ENCODE measurements at places on chromosomes 6 and 20. TPM values are rescaled to one million over a fixed set of nuclear protein-coding genes. Genes with fewer than 3 reads are reported as not detected.

Gene HMGCLL1
- total RNA-seq: 1.6 TPM

Gene XRN2
- 70.8 TPM for total RNA-seq

- DNase-seq: no peak
Observed at GRCh38 chr6:37451441-37452193, 18.6 kb downstream of the CMTR1 start.

DNA sequence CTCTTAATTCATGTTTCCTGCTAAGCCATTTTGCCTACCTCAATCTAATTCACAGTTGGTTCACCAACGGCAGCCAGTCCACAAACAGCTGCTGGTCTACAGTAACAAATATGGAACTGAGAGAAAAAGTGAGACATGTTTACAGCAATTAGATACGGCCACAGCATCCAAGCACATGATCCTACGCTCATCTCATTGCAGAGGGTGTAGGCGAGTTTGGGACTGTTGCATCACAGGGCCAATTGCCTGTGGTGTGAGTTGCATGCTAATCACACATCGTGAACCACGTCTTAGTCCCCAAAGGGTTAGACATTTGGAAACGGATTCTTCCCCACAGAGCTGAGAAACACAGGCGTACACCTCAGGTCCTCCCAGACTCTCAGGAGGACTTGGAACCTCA, 166.9 kb downstream of the EYA2 start:
- DNase-seq: no peak

GRCh38 chr6:27187231-27188060, 60.1 kb upstream of the PRSS16 start:
- no peak for DNase-seq

- DNase-seq: no peak
Observed at GRCh38 chr20:46928580-46929132, 34.0 kb downstream of the EYA2 start.

Measured in omental fat pad (tissue), 4 donors.